Stimulated activated CD4-positive, alpha-beta T cell treated with anti-CD3 and anti-CD28 coated beads, Interleukin-1b, Interleukin-23, amount 100 ng/mL, for 1 hour (primary cell): ENCODE measurements at places on chromosomes 2 and 18.

DNA sequence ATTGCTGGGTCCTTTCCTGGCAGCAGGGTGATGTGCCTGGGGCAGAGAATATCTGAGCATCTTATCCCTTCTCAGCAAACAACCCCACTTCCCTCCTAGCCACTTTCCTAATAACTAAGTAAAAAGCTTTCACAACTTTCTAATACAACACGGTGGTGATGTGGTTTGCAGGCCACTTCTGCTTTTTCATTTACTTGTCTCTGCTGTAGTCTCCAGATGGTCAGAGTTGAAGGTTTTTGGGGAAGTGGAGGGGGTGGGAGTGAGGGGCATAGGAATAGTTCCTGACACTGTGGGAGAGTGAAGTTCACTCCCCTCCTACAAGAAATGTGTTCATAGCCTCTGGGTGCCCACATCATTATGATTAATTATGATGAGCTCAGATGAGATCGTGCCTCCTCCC lies 11.6 kb downstream of the OXER1 start:
- no peak for DNase-seq

GRCh38 chr2:11749646-11750349 lies 3.4 kb downstream of the LPIN1 start:
- DNase-seq: no peak

- DNase-seq: no peak
Measured at GRCh38 chr2:98470851-98471255, 26.2 kb downstream of the INPP4A start.

DNA sequence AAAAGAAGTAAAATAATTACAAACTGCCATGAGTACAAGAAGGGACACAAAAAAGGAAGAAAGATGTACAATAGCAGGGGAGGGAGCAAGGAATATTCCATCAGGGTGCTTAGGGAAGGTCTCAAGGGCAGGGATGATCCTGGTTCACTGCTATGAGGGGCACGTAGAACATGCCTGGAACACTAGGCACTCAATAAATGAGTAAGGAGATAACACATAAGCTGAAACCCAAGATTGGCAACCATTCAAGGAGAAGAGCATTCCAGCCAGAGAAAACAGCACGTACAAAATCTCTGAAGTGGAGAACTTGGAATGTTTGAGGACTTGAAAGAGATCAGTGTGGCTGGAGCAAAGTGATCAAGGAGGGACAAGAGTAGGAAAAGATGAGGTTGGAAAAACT lies 103.2 kb downstream of the FAM161A start:
- no peak for DNase-seq

- DNase-seq: no peak
Measured at GRCh38 chr18:46222710-46223360, 118.7 kb downstream of the HAUS1 start.

- no peak for DNase-seq
Measured at GRCh38 chr18:13461936-13462335, 243.4 kb downstream of the LDLRAD4 start.

- DNase-seq: no peak
Measured at GRCh38 chr2:59734743-59735142, 818.7 kb downstream of the BCL11A start.
